ENCODE measurements at places on chromosomes 5 and 9.

GRCh38 chr5:154220625-154221024 is 30.1 kb downstream of the GALNT10 start:
- no peak for DNase-seq

DNA sequence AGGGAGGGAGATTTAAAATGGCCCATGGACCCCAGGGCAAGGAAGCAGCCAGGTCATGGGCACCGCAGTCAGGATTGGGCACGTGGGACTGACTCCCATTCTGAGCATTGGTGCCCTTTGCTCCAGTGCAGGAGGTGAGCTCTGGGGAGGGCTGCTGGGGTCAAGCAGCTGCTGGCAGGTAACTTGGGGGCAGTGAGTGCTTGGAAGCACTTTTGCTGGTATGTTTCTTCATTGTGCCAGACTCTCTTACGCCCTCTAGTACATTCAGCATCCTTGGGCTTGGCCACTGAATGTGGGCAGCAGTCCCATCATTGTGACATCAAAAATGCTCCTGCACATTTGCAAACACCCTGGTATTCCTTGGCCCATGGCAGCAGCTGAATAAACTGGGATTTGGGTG is 32.7 kb downstream of the PRRC2B start:
- no peak for DNase-seq

DNA sequence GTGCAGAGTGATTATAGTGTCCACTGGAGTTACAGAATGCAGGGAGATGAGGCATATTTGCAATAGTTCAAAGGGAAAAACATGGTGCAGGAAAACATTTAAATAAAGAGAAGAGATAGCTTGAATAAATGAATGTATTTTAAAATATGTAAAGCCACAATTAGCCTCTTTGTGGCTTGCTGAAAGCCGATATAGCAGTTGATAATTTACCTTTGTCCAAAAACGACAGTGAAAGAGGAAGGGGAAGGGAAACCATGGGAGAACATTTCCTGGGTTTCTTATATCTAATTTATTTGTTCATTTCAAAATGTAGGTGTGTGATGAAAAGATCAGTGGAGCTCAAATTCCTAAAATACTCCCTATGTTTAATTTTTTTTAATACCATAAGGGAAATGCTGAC is 156.1 kb downstream of the DENND1A start:
- DNase-seq = no peak

DNA sequence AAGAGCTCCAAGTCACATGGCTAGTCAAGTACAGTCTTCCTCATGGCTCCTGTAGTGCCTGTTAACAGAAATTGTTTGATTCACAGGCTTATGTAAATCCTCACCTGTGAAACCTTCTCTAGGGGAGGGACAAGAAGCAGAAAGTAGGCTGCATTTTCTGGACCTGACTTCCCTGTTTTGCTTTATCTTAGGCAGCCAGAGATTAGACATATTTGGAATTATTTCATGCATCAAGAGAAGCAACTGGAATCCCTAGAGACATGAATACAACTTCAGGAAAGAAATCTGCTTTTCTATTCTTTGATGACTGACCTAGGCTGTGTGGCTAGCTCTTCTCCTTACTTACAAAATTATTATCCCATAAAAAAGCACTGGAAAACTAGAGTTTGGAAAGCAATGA is 52.3 kb downstream of the CAST start:
- DNase-seq = no peak

DNA sequence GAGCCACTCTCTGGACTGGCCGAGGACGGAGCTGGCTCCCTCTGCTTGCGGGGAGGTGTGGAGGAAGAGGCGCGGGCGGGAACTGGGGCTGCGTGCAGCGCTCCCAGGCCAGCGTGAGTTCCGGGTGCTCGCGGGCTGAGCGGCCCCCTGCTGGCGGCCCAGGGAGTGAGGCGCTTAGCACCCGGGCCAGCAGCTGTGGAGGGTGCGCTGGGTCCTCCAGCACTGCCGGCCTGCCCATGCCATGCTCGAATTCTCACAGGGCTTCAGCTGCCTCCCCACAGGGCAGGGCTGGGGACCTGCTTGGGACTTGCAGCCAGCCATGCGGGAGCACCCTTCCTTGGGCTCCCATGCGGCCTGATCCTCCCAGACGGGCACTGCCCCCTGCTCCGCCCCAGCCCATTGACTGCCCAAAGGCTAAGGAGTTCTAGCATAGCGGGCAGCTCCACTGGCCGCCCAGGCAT is 416.9 kb downstream of the MRPS30 start:
- no peak for DNase-seq

DNA sequence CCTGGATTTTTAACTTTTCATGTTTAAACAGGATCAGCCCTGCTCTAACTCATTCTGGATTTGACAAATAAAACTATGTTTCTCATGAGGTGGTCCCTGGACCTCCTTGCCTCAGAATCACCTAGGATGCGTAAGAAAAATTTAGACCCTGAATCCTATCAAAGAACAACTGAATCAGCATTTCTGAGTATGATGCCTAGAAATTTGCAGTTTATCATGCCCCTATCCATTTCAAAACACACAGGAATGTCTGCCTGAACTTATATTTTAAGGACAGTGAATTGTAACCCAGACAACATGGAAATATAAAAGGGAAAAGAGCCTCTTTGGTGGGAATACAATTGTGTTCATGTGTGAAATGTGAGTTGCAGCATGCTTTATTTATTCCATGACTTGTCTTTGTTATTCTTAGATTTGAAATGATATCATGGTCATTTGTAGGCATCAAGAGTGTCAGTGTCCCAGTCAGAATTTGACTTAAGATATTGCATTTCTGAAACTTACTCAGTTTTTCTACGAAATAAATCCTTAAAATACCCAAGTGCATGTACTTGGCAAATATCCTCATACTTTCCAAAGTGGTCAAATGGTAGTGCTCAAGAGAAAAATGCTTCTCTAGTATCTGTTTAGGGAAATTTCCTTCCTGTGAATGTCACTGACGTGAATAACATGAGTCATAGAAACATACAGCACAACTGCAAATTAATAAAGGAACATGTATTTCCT is 144.3 kb downstream of the GIN1 start:
- DNase-seq = no peak

- DNase-seq = peak; percentile 66
Observed at GRCh38 chr9:101530076-101530711, 3.5 kb upstream of the RNF20 start.

GRCh38 chr5:33479311-33479710 is 38.5 kb downstream of the TARS1 start:
- DNase-seq = no peak

DNA sequence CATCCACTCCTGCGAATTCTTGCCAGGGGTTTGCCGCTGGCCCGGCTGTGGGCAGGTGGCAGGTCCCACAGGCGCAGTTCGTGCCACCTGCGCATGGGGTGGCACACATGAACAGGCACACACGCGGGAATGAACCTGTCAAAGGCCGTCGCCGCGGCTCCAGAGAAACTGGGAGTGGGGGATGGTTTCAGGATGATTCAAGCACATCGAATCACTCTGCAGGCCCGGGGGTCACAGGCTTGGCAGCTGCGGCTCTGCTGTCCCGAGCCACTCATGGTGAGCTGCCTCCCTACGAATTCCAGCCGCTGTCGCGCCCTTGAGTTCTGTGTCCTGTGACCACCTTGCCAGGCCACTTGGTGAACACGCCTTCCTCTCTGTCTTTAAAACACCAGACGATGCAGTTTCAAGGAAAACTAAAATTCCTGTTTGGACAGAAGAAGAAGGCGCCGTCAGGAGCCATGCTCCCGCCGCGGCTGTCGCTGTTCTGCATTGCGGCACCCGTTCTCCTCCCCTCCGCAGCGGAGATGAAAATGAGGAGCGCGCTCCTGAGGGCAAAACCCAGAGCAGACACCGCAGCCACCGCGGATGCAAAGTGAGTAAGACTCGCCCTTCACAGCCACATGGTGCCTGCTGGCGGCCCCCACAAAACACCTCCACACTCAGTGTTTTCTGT is 15.4 kb upstream of the EXOC3 start:
- no peak for DNase-seq

- DNase-seq = no peak
Observed at GRCh38 chr9:116152941-116153764, 438 bp upstream of the PAPPA start.
